T-helper 17 cell (primary cell): ENCODE measurements at places on chromosomes 11 and 22.

GRCh38 chr22:17915188-17915587 is 109.2 kb downstream of the MICAL3 start:
- DNase-seq, result no peak

GRCh38 chr22:28279888-28280287 is 360.8 kb upstream of the PITPNB start:
- DNase-seq, result no peak

- no peak for DNase-seq
Observed at GRCh38 chr11:12185914-12186313, 75.5 kb downstream of the MICAL2 start.

DNA sequence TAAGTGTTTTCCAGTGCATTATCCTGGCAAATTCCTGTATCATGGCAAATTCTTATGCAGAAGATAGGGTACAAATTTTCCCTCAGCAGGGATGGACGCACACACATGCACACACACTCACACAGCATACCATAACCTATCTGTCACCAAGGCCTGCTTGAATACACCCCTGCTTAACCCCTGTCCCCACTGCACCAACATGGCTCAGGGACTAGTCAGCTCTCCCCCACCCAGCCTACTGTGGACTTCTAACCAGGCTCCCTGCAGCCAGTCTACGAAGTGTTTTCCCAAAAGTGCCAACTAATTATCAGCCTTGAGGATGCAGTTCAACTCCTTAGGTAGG is 63.1 kb downstream of the RAB30 start:
- no peak for DNase-seq

- DNase-seq, result no peak
Observed at GRCh38 chr22:48261706-48262105, 1499.3 kb downstream of the TBC1D22A start.

GRCh38 chr11:19846654-19847305 is 134.1 kb downstream of the NAV2 start:
- no peak for DNase-seq

GRCh38 chr22:30186510-30186909 is 60.0 kb downstream of the LIF start:
- DNase-seq, result no peak

DNA sequence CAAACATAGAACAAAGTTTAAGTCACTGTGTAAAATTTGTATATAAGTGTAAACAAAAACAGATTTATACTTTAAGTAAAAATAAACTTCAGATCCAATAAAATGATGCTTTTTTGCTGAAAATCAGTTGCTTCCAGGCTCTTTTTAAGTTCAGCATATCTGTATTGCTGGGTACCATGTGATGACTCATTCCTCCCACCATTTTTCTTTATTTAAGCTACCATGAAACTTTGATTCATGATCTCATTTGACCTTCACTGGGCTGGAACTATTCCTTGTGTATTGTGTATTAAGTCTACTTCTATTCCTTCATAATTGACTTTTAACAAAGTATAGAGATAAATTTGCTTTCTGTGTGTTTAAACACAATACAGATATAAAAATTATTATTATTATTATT is 46.3 kb upstream of the RRM1 start:
- DNase-seq, result no peak

- no peak for DNase-seq
Observed at GRCh38 chr22:30511109-30511508, 5.6 kb upstream of the SEC14L4 start.

- no peak for DNase-seq
Observed at GRCh38 chr22:48318575-48319320, 1508.9 kb downstream of the BRD1 start.

DNA sequence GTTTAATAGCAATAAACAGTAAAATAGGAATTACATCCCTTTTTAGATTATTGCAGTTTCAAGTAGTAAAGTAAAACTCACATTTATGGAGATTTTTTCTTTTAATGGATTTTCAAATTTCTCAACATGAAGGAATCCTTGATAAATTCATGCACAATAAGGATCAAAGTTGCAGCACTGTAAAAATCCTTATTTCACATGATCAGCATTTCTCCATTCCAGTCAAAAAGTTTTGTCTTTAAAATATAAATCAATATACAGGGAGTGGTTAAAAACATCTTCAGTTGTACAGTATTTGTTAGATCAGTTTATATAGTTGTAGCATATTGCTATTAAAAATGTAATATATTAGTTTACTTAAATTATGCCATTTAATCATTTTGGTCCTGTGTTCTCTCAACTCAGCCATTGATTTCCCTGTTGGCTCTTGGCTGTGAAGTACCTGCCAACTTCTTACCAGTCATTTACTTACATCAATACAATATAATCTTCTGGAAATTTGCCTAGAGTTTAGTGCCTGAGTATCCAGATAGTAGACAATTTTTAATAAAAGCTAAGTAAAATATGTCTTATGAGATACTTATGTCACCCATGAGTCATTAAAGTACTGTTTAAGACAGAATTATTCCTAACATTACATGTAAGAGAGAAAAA is 12.1 kb downstream of the ELP4 start:
- no peak for DNase-seq

GRCh38 chr11:71139516-71140205 is 112.7 kb downstream of the SHANK2 start:
- DNase-seq, result no peak

- DNase-seq, result peak; percentile 77
Observed at GRCh38 chr11:65314501-65315203, at the start of gene CDC42EP2. Gene CDC42EP2 (plus strand): TSS chr11:65314866. CDS start chr11:65320899, 6,033 bp downstream.

DNA sequence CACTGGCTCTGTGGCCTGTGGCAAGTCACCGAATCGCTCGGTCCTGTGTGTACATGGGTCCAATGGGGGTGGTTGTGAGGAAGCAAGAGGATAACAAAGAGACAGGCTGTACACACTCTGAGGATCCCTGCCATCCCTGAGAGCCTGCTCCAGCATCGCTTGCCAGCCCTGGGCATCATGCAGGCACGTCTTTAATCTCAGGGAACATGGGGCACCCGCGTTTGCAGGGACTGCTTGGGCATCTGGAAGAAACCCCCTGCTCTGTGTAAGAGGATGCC is 1.3 kb upstream of the C1QTNF5 start:
- no peak for DNase-seq

DNA sequence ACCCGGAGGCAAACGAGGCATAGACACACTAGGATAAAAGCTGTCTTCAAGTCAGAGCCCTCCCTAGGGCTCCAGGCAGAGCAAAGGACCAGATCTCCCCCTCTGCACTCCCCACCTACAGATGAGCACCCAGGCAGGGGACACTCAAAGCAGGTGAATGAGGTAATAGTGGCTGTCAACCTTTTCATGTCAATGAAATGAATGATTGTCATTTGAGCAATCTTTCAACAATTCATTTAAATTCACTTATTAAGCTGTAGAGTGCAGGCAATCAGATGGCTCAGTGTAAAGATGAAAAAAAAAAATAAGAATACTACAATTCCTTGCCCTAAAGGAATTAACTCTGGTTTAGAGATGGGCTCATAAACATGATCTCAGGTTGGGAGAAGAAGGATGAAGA is 427.8 kb upstream of the ISX start:
- DNase-seq, result no peak

DNA sequence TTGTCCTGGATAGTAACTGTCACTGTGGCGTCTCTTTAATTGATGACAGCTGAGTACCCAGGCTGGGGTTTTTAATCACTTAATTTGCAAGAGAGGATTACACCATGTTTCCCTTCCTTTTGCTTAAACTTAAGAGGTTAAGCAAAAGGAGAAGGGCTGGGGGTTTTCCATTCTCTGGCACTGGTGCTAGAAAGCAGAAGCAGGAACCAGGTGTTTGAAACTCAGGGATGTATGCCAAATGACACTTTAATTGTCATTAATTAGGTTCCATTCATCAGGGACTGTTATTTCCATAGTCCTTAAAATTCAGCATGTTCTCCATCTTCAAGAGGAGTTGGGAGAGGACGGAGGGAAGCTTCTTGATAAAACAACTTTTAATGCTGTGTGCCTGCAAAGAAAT is 746.2 kb downstream of the NELL1 start:
- no peak for DNase-seq

GRCh38 chr11:76321340-76321739 is 59.6 kb downstream of the THAP12 start:
- DNase-seq, result no peak

DNA sequence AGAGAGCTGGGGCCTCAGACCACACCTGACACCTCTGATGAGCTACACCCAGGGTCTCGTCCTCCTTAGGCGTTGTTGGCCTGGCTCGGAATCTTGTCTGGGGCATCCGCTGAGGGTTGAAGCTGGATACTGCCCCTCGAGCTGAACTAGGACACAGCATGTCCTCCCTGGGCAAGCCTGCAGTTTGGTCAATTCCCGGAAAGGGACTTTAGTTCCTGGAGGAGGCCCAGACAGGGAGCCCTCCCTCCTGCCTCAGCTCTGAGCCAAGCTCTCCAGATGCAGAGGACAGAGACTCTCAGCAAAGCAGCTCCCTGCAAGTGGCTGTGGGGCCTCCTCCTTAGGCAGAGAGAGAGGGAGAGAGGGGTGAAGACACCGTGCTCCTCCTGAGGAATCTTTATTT is 4.9 kb downstream of the APOL3 start:
- DNase-seq, result no peak

- DNase-seq, result no peak
Observed at GRCh38 chr11:127362754-127363308, 362.3 kb upstream of the KIRREL3 start.

DNA sequence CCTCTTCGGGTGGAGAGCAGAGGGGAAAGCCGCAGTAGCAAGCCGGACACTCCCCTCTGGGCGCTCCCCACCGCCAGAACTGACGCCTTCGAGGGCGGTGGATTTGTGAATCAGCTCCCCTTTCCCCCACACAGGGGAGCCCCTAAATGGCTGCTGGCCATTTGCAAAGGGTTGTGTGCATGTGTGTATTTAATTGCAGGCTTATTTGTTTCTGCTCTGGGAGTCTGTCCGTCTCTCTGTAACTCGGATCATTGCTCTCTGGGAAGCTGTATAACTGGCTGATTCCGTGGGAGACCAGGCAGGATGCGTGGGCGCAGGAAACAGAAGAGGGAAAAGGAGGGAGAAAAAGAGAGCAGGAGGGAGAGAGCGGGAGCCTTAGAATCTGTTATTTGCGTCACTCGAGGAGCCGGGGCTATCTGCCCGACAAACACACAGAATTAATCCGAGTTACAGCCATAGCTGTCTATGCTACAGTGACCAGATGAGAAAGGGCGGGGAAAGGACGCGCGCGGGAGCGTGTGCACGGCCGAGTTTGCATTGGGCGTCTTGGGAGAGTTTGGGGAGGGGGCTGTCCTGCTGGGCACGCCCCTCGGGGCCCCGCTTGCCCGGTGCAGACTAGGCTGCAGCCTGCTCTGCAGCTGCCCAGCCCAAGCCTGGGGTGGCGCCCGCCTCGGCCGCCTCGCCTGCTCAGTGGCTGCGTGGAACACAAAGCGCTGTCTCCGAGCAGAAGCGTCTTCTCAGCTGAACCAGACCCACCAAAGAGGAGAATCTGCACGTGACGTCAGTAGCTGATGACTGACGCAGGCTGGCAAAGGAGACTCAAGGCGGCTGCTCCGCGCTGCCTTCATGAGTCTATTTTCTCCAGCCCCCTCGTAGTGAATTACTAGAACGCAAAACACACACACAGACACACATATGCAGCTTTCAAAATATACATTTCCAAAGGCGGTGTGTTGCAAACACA is 105.3 kb upstream of the HSD17B12 start:
- DNase-seq, result no peak

DNA sequence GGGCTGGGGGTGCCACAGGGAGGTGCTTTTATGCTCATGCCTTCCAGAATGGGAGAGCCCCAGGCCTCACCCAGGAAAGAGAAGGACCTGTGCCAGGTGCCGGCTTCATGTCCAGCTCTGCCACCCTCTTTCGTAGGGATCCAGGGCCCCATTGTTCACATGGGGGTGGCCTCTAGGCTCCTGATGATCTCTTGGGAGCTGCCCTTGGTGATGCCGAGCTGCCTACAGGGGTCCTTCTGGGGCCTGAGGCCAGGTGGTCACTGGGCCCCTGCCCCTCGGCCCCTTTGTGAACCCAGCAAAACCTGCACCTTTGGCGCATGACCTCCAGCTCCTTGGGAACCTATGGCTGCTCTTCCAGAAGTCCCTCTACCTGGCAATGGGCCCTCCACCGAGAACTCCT is 41.4 kb upstream of the SMIM38 start:
- DNase-seq, result no peak

DNA sequence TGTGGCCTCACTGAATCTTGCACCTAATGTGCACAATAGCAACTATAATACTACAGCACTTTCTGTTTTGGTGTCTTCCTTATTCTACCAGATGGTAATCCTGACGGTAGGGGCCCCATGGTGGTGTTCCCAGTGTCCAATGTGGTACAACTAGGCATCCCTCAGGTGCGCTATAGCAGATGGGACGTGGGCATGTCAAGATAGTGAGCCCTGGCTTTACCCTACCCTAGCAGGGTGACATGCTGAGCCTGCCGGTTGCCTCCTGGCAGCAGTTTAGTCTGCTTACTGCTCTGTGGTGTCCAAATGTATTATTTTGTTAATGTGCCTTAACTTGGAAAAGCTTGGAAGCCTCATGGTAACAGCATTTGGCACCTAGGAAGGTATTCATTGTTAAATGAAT is 19.2 kb downstream of the ACO2 start:
- DNase-seq, result no peak

GRCh38 chr11:70799386-70799785 is 401.1 kb downstream of the CTTN start:
- DNase-seq, result no peak

GRCh38 chr11:9624448-9624847 is 39.4 kb upstream of the SWAP70 start:
- DNase-seq, result no peak

GRCh38 chr22:22787151-22787550 is 100.5 kb upstream of the IGLL5 start:
- DNase-seq, result no peak

GRCh38 chr11:115885535-115886421 is 381.6 kb upstream of the CADM1 start:
- DNase-seq, result no peak

DNA sequence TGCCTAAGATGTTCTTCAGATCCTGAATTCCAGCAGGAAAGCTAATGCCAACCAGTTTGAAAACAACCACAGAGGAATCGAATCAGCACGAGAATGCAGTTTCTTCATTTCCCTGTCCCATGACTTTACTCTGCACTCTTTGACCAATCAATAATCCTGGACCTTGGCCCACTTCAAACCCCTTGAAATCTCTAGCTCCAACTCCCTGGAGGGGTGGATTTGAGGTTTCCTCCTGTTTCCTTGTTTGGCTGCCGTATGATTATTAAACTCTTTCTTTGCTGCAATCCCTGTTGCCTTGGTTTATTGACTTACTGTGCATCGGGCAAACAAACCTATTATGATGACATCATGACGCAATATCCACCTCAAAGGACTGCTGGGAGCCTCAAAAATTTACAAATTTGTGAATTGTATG is 109.3 kb downstream of the FBXO7 start:
- DNase-seq, result no peak

DNA sequence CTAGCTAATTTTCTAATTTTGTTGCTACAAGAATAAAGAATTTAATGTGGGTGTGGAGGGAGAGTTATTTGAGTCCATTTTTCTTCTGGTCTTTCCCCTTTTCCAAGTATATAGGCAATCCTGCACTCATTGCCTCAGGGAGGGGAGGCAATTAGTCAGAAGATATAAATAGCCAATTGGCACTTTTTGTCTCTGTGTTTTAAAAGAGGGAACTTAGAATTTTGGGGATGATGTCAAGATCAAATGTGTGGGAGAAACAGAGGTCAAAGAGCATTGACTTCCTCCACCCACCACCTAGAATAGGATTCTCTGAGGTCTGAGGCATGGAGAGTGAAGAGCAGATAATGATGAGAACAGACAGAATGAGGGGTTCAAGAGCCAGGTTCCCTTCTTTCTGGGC is 120.3 kb upstream of the ZC3H12C start:
- no peak for DNase-seq

GRCh38 chr11:14451825-14452224 is 47.8 kb downstream of the COPB1 start:
- DNase-seq, result no peak
